ENCODE measurements at places on chromosomes 4 and X.

DNA sequence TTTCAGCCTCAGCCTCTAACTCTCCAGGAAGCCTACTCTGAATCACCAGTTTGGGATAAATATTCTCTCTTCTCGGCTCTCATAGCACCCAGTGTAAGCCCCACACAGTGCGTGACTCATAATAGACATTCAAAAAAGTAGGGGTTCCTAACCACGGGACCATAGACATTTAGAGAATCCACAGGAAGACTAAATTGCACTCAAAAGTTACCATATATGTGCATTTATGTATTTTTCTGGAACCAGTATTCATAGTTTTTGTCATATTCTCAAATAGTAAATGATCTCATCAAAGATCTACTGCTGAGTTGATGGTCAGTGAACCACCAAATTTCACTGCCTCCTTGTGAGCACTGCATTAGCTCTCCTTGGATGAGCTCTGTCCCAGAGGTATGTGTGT lies 625.7 kb downstream of the SMARCA1 start:
- DNase-seq = no peak

GRCh38 chrX:103063918-103064434 lies at the start of gene BEX1:
BEX1 (minus strand) TSS chrX:103064171; CDS start chrX:103063274, 897 bp downstream.
- no peak for DNase-seq

GRCh38 chr4:167956676-167957075 lies 135.7 kb upstream of the ANXA10 start:
- DNase-seq = no peak

DNA sequence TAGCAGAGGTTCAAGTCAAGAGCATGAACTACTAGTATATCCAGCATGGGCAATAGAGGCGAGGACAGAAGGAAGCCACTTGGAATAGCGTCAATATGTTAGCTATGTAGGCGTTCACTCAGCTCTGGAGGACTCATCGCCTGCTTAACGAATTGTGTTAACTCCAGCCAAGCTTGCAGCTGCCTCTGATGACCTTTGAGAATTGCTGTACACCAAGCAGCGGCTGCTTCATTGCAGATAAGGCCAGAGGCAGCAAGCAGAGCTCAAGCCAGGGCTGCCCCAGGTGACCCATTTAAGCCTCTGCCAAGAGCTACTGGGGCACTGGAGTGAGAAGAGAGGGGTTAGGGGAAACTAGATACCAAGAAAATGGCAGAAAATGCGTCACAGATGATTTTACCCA lies 160.2 kb upstream of the IGFBP7 start:
- no peak for DNase-seq

DNA sequence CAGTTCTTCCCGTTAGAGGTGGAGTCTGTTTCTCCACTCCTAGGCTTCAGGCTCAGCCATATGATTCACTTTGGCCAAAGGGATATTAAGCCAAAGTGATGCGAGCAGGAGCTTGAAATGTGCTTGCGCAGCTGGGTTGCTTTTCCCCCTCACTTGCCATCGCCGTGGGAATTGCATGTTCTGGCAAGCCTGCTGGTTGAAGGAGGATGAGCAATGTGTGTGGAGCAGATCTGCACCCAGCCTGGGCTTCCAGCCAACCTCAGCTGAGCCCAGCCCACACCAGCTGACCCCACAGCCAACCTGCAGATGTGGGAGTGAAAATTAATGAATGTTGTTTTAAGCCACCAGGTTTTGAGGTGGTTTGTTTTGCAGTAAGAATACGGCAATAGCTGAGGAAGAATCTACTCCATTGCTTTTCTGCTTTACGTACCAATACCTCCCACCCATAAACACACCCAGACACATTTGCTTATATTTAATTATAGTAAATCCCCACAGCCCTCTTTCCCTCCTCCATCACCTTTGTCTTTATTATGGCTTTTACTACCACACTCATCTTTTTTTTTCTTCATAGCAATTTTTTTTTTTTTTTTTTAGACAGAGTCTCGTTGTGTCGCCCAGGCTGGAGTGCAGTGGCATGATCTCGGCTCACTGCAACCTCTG lies 132.8 kb upstream of the FUNDC1 start:
- DNase-seq = no peak

DNA sequence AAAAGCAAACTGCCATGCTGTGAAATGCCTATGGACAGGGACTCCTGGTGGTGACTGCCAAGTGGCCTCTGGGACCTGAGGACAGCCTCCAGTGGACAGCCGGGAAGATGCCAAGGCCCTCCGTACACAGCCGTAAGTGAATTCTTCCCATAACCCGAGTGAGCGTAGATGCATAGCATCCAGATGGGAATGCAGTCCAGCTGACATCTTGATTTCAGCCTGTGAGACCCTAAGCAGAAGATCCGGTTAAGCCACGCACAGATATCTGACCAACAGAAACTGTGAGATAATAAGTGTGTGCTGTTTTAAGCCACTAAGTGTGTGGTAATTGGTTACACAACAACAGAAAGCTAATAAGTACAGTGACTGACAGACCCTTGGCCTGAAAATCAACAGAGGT lies 55.9 kb downstream of the TMEM156 start:
- DNase-seq = no peak

DNA sequence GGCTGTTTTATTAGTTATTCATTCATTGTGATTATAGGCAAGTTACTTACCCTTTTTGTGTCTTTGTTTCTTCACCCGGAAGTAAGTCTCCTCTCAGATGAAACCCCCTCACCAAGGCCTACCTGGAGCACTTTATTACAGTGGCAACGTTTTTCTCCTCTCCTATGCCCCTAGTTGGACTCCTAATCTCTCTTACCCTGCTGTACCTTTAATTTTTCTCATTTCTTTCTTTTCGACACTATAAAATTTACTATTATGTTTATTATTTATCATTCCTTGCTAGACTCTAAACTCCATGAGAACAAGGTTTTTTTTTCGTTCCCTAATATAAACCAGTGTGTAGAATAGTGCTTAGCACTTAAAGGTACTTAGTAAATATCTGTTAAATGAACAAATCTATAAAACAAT lies 17.5 kb downstream of the STAP1 start:
- no peak for DNase-seq

DNA sequence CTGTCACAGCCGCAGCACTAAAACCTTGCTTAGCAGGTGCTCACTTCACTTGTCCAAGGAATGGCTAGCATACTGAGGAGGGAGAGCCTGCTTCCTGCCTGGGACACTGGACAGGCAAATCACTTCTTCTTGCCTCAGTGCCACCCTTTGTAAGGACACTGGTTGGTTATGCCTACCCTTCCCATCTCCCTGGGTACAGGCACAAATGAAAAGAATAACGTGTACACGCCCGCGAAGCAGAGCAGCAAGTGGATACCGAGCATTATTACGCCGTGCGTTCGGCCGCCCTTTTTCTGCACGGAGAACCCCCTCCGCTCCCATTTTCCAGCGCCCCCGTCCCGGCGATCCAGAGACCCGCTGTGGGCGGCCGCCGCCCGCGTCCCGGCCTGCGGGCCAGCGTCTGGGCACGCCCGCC lies 338 bp upstream of the KLHL2 start:
- no peak for DNase-seq

GRCh38 chr4:98260047-98260578 lies 1.1 kb upstream of the RAP1GDS1 start:
- DNase-seq = peak; percentile 2

Measured in thoracic aorta (tissue), 2 donors.